Dorsolateral prefrontal cortex (tissue), 122 donors: ENCODE measurements at places on chromosomes 3 and 15. TPM values are rescaled to one million over a fixed set of nuclear protein-coding genes. Genes with fewer than 3 reads are reported as not detected.
A peak's percentile ranks its signal among the peaks of the same experiment; 100 is the strongest.

GRCh38 chr15:63093486-63094205 is 28.0 kb upstream of the LACTB start:
- peak; percentile 75 for DNase-seq

- DNase-seq: no peak
These were observed 254.4 kb upstream of the ZPLD1 start for GRCh38 chr3:102180280-102180931.

- no peak for DNase-seq
These were observed 116.7 kb downstream of the ARRDC4 start for GRCh38 chr15:98077186-98077585.

Gene TMEM40
- total RNA-seq: not detected

- DNase-seq: no peak
These were observed 176.0 kb upstream of the BCHE start for GRCh38 chr3:166013073-166013679.

DNA sequence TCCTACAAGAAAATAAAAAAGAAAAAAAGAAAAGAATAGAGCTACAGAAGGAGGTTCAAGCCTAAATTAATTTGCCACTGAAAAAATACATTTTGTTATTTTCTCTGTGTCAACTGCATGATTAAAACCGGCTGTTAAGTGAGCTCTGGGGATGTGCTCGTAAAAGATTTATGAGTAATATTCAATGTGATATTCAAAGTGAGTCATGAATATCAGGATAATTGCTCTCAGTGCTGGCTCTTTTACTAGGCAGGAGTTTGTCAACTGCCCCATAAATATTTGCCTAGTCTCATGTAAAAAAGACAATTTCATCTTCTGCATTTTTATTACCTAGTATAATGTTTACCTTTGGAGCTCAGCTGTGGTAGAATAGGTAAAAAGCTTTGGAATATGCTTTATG is 78.9 kb downstream of the CDIN1 start:
- DNase-seq: no peak

Gene P3H2
- total RNA-seq: 14.9 TPM

Gene SPATA12
- not detected for total RNA-seq

DNA sequence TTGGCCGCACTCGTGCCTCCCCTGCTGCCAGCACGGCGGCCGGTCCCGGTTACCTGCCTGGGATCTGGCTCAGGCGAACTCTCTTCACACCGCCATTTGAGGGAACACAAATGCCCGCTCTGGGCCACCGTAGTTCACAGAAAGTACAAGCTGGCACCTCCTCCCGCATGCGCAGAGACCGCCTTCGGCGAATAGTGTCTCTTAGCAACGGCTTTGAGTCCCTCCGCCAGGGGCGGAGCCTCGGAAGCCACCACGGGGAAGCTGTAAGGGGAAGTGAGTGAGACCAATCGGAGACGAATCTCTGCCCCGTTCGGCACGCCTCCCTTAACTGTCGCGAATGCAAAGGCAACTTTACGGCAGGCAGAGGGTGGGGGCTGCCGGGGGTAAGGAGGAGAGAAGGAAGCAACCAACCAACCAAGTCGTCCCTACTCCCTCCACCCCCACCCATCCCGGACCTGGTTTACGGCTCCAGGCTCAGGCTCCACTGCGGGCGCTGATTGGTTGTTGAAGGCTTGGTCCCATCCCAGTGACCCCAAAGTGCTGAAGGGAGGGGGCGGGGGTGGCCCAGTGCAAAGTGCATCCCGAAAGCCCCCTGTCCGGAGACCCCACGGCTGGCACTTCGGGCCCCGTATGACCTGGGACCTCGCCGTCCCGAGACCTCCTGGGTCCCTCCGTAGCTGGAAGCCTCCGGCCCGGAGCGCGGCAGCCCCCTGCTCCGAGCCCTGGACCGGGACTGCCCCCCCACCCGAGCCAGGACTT is at the start of the genes ASB7 and LINS1:
Gene ASB7 (plus strand): TSS at position 526 of the 759 bp plus-strand sequence. CDS start 9,628 bp downstream, outside the sequence.
Gene LINS1 (minus strand): TSS at position 121 of the 759 bp plus-strand sequence. CDS start 21,342 bp downstream, outside the sequence.
- peak; percentile 100 for DNase-seq

Gene CYP8B1
- not detected for total RNA-seq
